CD8-positive, alpha-beta memory T cell (primary cell): ENCODE measurements at places on chromosomes 4 and X.

DNA sequence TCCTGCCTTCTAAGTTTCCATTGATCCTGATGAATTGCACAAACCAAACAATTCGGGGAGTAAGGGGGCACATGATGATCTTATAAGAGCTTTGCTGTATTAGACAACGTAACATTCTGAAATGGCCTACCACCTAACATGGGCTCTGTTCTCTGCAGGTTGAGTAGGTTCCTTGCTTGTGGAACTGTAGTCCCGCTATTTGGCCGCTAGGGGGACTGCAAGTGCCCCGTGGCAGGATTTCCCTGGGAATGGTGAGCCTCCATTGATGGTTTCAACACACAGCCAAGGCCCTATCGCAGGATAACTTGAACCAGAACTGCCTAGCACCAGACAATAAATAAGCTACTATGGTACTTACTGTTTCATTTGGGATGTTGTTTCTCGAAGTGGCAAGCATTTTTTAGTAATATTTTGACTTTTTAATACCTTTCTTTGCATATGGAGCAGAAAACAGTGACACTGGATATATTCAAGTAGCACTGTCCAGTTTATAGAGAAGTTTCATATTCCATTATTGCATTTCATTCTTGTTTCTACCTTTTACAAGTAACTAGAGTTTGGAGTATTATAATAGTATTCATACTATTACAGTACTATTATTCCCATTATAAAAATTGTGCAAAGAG lies 11.9 kb downstream of the AR start:
- DNase-seq = no peak

GRCh38 chr4:68536375-68536774 lies 39.7 kb downstream of the UGT2B17 start:
- no peak for DNase-seq

- no peak for DNase-seq
Observed at GRCh38 chr4:110107866-110108265, 90.5 kb downstream of the ELOVL6 start.

- DNase-seq = no peak
Observed at GRCh38 chr4:119084513-119084912, 51.1 kb upstream of the MYOZ2 start.

GRCh38 chrX:40006106-40007017 lies 91.4 kb downstream of the BCOR start:
- DNase-seq = no peak

DNA sequence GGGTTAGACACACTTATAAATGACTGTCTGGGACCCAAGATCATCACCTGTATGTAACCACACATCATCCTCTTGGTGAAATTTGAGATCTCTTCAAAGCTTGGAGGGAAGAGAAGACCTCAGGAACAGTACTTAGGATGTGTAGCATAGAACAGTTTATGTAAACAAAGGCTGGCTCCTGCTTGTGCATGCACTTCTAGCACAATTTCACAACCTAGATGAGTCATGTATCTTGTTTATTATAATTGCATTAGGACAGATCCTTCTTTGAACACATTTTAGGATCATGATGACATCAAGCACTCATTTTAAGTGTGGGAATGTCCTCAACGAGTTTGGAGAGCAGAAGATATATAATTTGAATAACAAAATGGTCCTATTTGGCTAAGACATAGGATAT lies 26.3 kb upstream of the ZMAT1 start:
- DNase-seq = no peak
